ENCODE measurements at places on chromosomes 2 and 18.

DNA sequence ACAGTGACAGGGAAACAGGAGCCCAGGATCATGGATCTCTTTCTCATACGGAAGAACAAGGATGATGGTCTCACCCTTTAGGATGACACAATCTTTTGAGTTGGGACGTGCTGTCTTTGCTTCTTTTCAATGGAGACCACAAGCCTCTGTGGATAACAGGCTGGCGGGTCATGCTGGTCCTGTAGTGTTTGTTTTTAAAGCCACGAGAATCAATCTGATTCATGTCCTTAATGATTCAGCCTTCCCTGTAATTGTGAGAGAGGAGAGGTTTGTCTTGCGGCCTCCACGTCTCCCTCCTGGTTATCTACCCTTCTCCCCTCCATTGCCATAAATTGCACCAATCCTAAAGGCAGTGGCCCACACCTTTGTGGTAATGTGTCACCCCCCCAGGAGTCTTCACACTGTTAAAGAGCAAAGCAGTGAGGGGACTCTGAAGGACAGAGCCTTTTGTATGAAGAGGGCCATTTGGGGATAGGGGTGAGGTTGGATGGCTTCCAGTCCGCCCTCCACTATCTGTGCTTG, 87.7 kb upstream of the TGFA start:
- DNase-seq, result peak; percentile 16

DNA sequence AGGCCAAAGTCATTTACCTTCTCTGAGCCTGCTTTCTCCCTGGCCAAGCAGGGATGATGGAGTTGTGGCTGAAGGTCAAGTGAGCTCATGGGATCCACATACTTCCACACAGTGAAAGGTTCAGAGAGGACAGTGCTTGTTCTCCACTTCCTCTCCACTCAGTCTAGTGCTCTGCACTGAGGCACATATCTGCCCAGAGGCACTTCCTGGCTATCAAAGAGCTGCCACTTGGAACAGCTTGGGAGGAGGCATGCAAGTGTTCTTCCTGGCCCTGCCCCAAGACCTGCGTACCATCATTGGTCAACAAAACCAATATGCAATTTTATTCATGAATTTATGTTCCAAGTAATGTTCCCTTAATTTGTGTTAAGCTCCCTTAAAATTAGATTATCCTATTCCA, 71.9 kb downstream of the RNF152 start:
- DNase-seq, result no peak

GRCh38 chr18:22711192-22711685, 221.9 kb upstream of the RBBP8 start:
- DNase-seq, result peak; percentile 65

- DNase-seq, result peak; percentile 6
Observed at GRCh38 chr2:145569108-145569507, 1049.2 kb upstream of the ZEB2 start.

GRCh38 chr18:56913941-56914340, 232.9 kb upstream of the BOD1L2 start:
- DNase-seq, result no peak

- DNase-seq, result no peak
Observed at GRCh38 chr2:171102802-171103201, 57.9 kb downstream of the TLK1 start.

- DNase-seq, result no peak
Observed at GRCh38 chr2:208099682-208100470, 24.4 kb downstream of the CRYGD start.

DNA sequence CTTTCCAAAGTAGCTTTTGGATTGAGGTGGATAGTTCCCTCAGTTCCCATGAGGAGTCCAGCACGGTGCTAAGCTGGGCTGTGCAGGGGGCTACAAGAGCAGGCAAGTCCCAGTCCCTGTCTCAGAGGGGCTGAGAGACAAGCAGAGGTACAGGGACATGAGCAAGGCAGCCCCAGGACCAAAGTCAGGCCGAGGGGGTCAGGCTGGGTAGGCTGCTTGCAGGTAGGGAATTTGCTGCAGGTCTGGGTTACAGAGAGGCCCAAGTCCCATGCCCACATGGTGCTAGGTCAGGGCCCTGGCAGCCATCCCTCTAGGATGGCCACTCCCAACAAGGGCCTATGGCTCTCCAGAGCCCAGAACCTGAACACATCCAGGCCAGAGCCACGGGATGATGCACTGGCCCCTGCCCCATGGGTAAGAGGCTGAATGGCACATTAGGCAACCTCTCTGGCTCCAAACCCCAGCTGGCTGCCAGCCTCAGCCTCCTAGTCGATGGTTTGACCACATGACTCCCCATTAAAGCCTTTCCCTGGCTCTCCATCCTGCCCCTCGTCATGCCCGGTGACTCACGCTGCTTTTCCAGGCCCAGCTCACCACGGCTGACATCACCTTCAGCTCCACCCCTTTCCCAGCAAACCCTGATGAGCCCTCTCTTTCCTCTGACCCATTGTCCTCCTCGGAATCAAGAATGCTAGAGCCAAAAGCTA, 83.7 kb downstream of the SDC1 start:
- peak; percentile 95 for DNase-seq

DNA sequence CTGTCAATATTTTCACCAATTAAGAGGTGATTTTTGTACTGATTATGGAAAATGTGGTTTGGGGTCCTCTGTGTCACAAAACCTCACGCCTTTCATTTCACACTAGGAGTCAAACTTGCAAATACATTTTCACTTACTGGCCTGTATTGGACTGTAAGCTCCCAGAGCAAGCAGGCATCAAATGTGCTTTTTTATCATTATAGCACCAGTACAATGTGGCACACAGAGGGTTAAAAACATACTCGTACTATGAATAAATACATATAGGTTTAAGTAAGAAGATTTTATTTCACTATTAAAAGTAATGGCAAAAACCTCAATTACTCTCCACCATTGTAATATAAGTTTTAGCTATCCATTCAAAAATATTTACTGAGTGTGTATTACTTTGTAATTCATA, 56.7 kb downstream of the ABCB11 start:
- DNase-seq, result no peak

- no peak for DNase-seq
Observed at GRCh38 chr18:58792086-58792485, 72.6 kb upstream of the ZNF532 start.

DNA sequence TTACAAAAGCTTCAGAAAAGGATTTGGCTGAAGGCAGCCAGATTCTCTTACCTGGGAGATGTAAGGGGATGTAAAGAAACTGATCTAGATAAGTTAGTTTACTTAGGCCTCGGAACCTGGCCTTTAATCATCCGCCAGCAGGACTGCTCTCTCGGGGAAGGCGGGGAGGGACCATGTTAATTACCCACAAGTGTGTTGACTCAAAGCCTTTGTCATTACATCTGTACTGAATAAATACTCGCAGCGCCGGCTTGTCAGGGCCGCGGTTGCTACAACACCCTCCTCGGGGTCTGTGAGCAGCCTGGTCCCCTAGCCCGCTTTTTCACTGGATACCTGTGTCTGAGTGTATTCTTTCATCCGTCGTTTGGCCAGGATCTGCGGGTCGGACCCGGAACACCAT, 6.7 kb downstream of the CHMP3 start:
- DNase-seq, result no peak

DNA sequence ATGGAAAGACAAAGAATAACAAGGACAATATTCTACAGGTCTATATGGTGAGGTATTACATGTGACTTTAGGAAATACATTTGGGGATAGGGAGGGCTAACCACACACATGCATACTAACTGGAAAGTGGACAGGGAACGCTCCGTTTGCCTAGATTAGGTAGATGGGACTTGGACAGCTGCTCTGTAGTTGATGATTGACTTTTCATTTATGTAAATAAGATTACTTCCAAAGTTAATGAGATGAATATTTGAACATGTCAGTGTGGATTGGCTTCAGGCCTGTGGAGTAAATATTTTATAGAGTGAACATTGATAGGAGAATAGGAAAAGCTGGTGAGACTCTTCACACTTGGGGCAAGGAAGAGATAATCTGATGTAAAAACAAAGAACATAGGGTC, 142.0 kb downstream of the NCK2 start:
- no peak for DNase-seq

DNA sequence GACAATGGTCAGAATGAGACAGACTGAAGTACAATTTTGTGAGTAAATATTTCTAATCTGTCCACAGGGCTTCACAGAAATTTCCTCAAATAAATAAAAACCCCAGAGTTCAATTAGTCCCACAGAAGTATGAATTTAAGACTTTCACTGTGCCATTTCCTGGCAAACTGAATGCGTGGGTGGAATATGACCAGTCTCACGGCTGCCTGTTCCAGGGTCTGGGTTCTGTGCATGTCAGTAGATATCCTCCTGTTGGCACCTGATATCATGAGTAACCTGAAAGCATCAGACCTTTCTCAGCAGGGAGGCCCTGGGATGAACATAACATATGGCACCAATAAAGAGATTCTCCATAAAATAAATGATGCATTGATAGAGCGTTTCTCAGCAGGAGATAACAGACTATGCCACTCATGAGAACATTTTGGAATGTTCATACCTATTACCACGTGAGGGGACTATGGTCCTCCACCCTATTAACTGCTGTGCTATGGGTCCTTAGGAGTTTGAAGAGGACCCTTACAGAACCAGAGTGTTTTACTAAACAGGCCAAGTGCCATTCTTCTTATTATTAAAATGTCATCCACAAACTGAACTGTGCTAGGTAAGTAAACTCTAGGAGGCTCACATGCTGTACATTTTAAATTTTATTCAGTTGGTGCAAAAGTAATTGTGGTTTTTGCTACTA, 10.6 kb upstream of the MALL start:
- peak; percentile 33 for DNase-seq

GRCh38 chr2:205408696-205409095, 273.6 kb upstream of the NRP2 start:
- DNase-seq, result peak; percentile 79

DNA sequence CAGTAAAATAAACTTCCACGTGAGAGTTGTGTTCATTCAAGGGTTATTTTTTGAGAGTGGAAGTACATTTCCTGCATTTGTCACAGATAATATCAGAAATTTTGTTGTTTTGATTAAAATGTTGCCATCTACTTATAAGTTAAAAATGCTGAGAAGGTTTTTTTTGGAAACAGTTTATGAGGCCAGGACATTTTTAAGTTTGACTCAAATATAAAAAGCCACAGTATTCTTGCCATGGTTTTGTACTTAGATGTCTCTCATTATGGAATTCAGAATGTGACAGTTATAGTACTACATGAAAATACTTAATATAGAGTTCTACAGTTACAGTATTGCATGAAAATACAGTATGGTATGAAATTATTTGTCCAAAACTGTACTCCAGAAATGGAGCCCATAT, 44.1 kb downstream of the PDK1 start:
- no peak for DNase-seq

DNA sequence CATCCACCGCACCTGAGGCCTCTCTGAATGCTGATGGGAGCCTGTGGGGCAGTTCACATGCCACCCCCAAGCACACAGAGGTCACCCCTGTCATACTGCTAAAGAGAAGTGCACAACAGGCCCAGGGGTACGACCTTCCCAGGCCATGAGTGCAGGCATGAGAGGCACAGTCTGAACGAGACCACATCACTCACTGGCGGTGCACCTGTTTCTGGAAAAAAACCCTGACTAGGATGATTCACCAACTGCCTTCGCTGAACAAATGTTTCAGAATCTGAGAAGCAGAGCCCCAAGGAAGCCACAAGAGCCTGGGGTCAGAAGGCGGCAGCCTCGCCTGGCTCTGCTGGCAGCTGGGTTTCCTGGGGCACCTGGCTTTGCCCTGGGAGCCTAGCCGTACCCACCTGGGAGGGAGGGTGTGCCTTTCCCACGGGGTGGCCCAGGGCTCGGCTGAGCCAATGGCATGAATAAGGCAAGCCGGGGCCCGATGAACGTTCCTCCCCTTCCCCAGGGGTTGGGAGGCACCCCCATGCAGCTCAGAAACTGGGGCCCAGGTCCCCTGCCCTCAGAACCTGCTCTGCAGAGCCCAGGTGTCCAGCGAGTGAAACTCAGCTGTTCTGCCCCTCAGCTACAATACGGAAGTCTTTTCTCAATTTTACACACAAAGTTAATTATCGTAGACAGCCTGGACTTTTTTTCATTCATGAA, 73.8 kb downstream of the HDAC4 start:
- no peak for DNase-seq

- DNase-seq, result no peak
Observed at GRCh38 chr2:163949693-163950092, 213.9 kb upstream of the FIGN start.

- no peak for DNase-seq
Observed at GRCh38 chr18:11147371-11147951, 1.9 kb downstream of the PIEZO2 start.

DNA sequence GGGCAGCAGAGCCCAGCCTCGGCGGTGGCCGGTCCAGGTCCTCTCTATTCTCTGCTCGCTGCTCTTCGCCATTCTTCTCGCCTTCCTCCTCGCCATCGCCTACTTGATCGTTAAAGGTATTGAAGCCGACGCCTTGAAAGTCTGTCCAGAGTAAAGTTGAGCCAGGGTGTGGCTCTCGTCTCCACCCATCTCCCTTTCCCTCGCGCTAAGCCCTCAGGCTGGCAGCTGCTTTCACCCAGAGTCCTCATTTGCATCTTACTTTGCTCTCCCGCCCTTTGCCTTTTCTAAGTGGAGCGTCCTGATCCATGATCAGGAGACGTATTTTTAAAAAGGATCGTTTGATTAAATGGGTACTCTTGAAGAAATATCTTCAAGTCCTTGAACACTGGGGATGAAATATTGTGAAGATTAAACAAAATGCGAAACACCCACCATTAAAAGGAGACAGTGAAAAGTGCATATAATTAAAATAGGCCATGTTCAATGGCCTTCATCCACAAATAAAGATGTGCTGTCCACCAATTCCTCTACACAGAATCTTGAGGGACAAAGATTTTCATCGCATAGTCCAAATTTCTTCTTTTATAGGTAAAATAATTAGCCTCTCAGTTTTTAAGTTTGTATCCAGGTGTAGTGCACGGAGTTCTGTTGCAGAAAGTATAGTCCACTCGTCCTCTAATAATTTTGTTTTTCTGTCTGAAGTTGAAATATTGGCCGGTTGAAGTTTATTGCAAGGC, 657 bp downstream of the ARL6IP6 start:
- peak; percentile 25 for DNase-seq

GRCh38 chr2:106537047-106537446, 49.9 kb downstream of the CD8B2 start:
- DNase-seq, result no peak

DNA sequence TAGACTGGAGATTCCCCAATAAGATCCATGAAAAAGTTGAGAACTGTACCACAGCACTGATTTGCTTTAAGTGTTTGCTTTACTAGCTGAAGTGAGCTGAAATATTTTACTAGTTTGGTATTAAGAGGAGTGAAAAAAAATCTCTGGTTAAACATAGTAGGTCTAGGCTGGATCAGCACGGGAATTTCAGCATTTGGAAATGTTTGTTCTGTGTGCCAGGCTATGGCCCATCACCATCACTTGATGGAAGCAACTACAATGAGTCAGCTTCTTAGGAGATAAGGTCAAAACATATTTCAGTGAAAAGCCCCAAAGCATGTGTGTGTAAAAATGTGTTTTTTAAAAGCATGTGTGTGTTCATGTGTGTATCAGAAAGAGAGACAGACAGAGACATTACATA, 131.4 kb upstream of the DNMT3A start:
- no peak for DNase-seq

GRCh38 chr2:226730481-226730880, 69.1 kb downstream of the IRS1 start:
- DNase-seq, result no peak

Measured in fibroblast of skin of right biceps (primary cell).